Esophagus muscularis mucosa (tissue), 4 donors: ENCODE measurements at places on chromosomes 13 and 19. TPM values are rescaled to one million over a fixed set of nuclear protein-coding genes. Genes with fewer than 3 reads are reported as not detected.

The SPRY2 gene
- 45.1 TPM for total RNA-seq

The ZNF296 gene
- 0.17 TPM for total RNA-seq

The KLK2 gene
- total RNA-seq, result not detected

The JAK3 gene
- total RNA-seq, result 3.6 TPM

The ATP8B3 gene
- total RNA-seq, result 0.92 TPM

The SELENOV gene
- not detected for total RNA-seq

The KIR3DL1 gene
- total RNA-seq, result not detected

The CCDC124 gene
- total RNA-seq, result 97.4 TPM

The CRTC1 gene
- total RNA-seq, result 7.0 TPM

The SLC10A2 gene
- not detected for total RNA-seq

GRCh38 chr19:1475751-1476437 is 3.1 kb downstream of the C19orf25 start:
- no peak for DNase-seq

GRCh38 chr13:87311165-87311564 is 360.0 kb upstream of the SLITRK5 start:
- no peak for DNase-seq

DNA sequence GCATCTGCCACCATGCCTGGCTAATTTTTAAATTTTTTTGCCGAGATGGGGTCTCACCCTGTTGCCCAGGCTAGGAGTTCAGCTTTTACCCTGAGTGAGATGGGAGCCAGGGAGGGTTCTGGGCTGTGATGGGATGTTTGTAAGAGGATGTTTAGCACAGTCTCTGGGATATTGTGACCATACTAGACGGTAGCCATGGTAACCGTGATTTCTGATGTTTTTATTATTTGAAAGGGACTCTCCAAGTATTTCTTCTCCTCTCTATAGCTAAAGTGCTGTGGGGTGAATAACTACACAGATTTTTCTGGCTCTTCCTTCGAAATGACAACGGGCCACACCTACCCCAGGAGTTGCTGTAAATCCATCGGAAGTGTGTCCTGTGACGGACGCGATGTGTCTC is 10.4 kb downstream of the TSPAN16 start:
- DNase-seq, result no peak

DNA sequence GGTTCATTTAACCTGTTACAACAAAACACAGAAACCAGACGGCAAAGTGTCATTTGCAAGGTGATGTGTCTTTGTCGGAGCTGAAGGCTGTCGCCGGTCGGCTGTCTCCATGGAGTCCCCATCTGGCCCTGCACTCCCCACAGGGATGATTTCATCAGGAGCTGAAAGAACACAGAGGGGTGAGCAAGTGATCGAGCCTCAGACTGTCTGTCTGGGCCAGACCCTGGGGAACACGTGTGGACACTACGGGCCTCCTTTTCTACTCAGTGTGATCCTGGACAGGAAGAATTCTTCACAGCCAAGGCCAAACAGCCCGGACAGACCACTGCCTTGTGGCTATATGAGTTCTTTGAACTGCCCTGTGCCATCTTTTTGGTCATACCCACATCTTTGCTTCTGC is 85.1 kb downstream of the RNASEH2B start:
- DNase-seq, result peak; percentile 83

- DNase-seq, result no peak
These were observed 155.3 kb downstream of the KCNRG start for GRCh38 chr13:50170447-50171037.

DNA sequence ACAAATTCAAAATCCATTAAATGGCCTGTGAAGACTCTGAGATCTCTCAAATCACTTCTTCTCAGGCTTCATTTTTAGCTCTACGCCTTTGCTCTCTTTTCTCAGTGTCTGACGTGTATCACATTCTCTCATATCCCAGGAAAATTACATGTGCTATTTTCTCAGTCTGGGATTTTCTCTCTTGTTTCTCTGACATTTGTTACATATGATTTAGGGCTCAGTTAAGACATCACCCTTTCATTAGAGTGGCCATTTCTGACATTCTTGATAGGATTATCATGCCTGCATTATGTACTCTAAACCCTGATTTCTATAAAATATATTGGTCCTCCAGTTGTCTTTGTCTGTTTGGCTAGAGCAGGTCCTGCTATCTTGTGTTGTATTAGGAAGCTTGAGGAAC is 136.6 kb downstream of the GPC5 start:
- no peak for DNase-seq

- DNase-seq, result no peak
These were observed 823 bp downstream of the TLE5 start for GRCh38 chr19:3061182-3062161.

GRCh38 chr13:67086260-67086659 is 143.9 kb downstream of the PCDH9 start:
- no peak for DNase-seq

- DNase-seq, result no peak
These were observed 19.0 kb downstream of the NFIX start for GRCh38 chr19:13014101-13014920.

- no peak for DNase-seq
These were observed 1442.9 kb downstream of the UQCRFS1 start for GRCh38 chr19:27770095-27770494.

GRCh38 chr13:79084802-79085424 is 321.1 kb downstream of the RBM26 start:
- DNase-seq, result no peak

- DNase-seq, result no peak
These were observed 553.2 kb downstream of the RFC3 start for GRCh38 chr13:34371108-34371507.

DNA sequence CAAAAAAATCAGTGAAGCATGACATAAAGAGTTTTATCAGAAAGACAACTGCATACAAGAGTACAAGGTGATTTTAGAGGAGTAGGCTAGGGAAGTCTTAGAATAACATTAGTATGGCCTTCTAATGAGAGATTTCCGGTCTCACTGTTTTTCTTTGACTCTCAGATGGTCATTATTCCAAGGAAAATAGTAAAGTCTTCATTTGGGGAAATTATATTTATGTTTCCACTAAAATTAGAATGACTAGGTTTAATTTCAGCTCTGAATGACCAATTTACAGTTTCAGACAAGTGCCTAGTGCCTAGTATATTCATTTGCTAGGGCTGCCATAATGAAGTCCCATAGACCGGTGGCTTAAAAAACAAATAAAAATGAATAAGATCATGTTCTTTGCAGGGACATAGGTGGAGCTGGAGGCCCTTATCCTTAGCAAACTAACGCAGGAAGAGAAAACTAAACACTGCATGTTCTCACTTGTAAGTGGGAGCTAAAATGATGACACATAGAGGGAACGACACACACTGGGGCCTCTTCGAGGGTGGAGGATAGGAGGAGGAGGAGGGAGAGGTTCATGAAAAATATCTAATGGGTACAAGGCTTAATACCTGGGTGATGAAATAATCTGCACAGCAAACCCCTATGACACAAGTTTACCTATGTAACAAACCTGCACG is 303.1 kb downstream of the PCDH9 start:
- no peak for DNase-seq

GRCh38 chr19:46784262-46785053 is 3.9 kb downstream of the SLC1A5 start:
- peak; percentile 95 for DNase-seq

DNA sequence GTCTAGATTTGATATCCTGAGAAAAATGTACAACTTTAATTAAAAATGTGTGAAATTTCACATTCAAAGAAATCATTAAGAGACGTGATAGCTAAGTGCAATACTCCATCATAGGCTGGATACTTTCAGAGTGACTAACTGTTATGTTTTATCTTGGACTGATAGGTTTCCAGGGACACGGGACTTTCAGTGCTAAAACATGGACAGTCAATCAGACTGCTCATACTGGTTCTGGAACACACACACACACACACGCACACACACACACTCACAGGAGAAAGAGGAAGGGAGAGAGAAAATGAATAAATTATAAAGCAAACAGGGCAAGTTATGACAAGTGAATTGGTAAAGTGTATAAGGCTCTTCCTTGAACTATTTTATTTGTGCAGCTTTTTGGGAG is 955.9 kb downstream of the SLITRK5 start:
- DNase-seq, result no peak

- DNase-seq, result no peak
These were observed 862.9 kb upstream of the SPRY2 start for GRCh38 chr13:81203783-81204182.

GRCh38 chr13:87570669-87571068 is 100.5 kb upstream of the SLITRK5 start:
- DNase-seq, result no peak

DNA sequence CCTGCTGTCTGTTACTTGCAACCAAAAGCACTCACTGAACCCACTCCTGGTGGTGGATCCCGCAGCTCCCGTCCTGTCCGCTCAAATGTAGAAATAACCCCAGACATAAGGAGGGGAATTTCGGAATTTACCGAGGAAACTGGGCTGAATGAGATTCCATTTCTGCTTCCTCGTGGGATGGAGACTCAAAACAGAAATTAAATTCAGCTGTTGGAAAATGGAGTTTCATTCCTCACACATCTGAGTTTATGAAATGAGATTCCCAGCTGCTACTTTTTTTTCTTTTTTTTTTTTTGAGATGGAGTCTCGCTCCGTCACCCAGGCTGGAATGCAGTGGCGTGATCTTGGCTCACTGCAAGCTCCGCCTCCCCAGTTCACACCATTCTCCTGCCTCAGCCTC is 44.3 kb downstream of the COLGALT1 start:
- DNase-seq, result no peak

DNA sequence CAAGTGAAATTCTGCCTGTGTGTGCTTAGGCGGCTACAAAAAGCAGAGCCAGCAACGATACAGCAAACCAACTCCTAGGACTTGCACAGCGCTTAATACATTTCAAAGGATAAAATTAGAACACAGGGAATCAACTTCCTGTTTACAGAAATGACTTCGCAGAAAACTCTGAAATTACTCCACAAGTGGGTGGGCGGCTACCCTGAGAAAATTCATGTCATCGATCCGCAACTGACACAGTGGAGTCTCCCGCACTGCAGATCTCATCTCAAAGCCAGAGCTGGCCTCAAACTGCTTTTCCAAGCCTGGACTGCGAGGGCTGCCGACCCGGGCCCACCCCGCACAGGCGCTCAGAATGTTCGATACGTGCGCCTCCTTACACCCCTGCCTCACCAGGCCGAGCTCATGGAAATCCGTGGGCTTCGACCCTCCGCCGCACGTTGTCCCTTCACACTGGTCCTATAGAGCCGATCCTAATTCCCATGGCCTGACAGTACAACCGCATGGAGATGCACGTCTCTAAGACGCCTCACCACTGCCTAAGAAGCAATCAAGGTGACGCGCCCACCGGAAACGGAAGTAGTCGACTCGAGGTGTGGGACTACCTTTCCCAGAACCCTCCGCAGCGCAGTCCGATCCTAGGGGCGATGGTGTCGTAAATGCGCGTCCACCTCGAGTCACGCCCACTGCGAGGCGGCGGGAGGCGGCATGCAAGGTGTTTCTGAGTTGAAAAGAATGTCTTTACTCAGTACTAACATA is at the start of gene ZNF229:
TSS of gene ZNF229 (minus strand) at position 557 of the 759 bp plus-strand sequence. CDS start 5,625 bp downstream, outside the sequence.
- peak; percentile 93 for DNase-seq

DNA sequence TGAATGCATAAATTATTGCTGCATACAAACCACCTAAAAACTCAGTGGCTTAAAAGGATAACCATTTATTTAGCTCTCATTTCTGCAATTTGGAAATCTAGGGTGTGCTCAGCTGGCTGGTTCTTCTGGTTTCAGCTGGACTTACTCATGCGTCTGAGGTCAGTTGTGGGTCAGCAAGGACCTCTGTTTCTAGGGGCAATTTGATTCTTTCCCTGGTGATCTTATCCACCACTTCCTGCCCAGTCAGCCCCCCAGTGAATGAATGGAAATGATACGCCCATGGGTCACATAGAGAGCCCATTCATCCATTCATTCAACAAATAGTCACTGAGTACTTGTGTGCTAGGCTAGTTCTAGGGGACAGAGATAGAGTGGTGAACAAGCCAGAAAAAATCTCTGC is 9.9 kb downstream of the FXYD5 start:
- no peak for DNase-seq

DNA sequence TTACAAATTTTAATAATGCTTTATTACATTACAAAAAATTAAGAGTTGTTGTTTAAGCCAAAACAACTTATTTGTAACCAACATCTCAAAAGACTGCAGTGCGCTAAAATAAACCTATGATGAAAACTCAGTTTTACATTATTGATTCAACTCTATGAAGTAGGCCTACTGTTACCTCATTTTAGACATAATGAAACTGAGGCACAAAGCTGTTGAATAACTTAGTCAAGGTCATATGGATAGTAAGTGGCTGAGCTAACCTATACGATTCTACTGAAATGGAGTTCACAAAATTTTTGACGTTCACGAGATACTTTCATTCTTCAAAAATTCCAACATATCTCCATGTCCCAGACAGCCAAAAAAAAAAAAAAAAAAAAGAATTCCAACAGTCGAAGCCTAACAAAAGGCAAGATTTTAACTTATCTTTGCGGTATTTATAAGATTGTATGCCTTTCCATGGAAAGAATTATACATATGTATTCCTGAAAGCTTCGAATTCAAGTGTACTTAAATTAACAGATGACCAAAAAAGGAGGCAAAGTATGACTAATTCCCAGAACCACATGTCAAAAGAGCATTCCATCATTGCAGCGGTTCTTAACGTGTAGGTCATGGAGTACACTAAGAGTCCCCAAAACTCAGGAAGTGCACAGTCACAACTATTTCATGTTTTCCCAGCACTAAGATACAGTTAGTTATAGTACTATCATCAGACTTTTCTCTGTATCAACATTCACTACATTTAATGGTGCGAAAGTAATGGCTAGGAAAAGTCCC is 69.4 kb downstream of the PSPC1 start:
- DNase-seq, result no peak

DNA sequence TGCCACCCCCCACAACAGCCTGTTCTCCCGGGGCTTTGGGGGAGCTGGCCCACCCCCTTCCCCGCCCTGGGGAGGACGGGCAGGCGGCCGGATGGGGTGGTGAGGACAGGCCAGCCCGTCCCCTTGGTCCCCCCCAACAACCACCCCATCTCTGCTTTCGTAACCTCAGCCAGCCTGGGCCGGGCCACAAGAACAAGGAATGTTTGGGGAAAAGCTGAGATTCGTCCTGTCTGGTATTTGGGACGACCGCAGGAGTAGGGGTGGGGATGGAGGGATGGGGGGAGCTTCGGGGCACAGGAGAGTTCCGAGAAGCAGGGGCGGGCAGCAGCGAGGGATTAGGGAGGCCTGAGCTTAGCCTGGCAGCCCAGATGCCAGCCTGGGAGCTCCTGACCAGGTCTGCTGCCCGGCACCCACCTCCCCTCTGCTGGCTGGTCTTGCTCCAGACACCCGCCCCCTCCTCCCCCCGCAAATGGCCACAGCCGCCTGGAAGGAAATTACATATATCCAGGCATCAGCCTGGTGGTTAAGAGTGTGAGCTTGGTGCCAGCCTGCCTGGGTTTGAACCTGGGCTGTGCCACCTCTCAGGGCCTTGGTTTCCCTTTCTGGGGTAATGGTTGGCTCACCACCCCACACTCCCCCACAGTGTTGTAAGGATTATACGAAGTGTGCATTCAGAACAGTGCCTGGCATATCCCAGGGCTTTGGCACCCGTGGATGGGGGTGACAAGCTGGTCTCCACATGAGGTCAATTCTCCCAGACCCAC is at the start of gene PODNL1:
TSS of gene PODNL1 (minus strand) at position 117 of the 764 bp plus-strand sequence. CDS start 236 bp downstream, outside the sequence.
- DNase-seq, result no peak

DNA sequence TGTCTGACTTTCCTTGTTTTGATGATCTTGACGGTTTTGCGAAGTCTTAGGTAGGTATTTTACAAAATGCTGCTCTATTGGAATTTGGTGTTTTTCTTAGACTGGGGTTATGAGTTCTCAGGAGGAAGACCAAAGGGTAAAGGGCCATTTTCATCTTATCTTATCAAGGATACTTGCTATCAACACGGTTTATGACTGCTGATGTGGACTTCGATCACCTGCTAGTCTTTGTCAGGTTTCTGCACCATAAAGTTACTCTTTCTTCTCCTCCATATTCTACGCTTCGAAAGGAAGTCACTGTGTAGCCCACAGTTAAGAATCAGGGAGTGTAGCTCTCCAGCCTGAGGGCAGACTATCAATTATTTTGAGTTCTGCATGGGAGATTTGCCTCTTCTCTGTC is 7.4 kb upstream of the CEBPG start:
- no peak for DNase-seq
